ENCODE measurements at places on chromosomes 6 and 20. TPM values are rescaled to one million over a fixed set of nuclear protein-coding genes. Genes with fewer than 3 reads are reported as not detected.

- peak; percentile 84 for DNase-seq
Observed at GRCh38 chr6:157323966-157324300, 614 bp upstream of the TMEM242 start.

DNA sequence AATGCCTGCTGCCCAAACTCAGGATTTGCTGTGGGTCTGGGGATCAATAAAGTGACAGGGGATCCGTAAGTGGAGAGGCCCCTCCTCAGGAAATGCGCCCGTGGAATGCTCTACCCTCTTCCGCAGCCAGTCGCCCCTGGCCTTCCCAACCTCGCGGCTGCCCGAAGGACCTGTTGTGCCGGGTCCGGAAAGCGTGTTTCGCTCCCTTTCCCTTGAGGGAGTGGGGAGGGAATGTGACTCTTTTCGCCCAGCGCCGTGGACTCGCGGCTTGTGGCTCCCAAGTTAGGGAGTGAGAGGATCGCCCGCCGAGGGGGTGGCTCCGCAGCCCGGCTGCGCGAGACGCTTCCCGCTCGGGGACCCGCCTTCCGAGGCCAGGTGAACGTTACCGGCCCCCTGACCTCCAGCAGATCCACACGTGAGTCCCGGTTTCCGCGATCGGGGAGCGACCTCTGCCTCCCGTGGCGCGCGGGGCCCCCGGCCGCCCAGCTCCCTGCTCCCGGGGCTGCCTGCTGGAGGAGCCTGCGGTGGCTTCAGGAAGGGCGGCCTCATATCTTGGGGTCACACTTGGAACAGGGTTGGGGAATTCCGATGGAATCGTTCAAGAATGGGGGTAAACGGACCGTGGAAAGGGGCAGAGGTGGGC is 666 bp downstream of the TPD52L1 start:
- peak; percentile 61 for DNase-seq

Gene MATN4
- 0.22 TPM for total RNA-seq

Gene PTK7
- 11.0 TPM for total RNA-seq

Gene OPRL1
- 1.0 TPM for total RNA-seq

Measured in sciatic nerve (tissue), 2 donors.